ENCODE measurements at places on chromosomes 13 and 19. TPM values are rescaled to one million over a fixed set of nuclear protein-coding genes. Genes with fewer than 3 reads are reported as not detected.

Gene ZNF439
- 6.0 TPM for total RNA-seq

Gene ONECUT3
- not detected for total RNA-seq

Gene INSR
- 2.0 TPM for total RNA-seq

Gene IZUMO4
- 8.5 TPM for total RNA-seq

Gene PARP4
- 27.5 TPM for total RNA-seq
